ENCODE measurements at places on chromosomes 1 and 21.
A peak's percentile ranks its signal among the peaks of the same experiment; 100 is the strongest.

DNA sequence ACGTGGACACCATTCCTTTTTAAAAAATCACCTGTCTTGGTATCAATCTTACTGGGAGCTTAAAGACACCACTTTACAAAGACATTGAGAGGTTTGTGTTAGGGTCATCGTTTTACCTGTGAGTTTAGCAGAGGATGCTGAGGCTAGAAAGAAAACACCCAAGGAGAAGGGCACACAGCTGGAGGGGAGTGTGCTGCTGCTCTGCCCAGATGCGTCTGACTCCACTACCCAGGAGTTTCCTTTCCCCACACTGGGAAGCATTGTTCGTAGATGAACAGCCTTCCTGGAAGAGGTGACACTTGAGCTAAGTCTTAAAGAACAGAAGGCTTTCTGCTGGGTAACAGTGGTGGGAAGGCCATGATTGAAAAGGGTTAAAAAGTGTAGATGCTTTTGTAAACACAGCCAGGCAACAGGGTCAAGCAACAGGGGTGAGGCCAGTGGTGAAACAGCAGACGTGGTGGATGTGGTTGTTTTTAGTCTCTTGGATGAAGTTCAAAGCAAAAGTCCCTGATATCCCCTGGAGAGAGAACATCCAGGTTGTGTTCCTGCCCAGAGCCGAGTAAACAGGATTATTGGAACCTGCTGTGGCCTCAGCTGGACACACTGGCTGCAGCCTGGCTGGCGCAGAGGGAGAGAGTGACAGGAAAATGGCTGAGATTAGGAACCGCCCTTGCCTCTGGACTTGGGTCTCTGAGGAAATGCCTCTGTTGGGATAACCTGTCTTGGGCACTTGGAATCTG lies 198.6 kb upstream of the JUN start:
- no peaks in the 10 kb centered on the region for H3K36me3 ChIP-seq
- no peak overlapping the region for H3K4me3 ChIP-seq
- H3K4me1 ChIP-seq: peaks cover 24% of the 10 kb centered on the region
- H3K27ac ChIP-seq: no peak overlapping the region

DNA sequence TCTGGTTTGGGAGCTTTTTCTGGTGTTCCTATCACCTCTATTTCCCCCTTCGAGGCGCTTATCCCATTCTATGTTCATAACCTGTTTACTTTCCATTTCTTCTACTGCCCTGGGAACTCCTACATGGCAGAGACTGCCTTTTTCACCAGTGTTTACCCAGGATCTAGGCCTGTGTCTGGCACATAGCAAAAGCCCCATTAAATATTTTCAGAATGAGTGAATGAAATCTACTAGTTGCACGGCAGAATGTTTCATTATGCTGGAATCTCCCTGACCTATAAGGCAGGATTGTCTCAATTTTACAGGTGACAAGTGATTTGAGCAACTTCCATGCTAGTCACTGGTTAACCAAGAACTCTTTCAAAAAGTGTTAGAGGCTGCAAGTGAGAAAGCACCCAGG lies 70.1 kb downstream of the PGM1 start:
- no peak overlapping the region for H3K27ac ChIP-seq
- DNase-seq: no peak
- no peaks in the 10 kb centered on the region for H3K27me3 ChIP-seq
- no peaks in the 10 kb centered on the region for H3K4me1 ChIP-seq

- no peaks in the 10 kb centered on the region for H3K27me3 ChIP-seq
- no peaks in the 10 kb centered on the region for H3K36me3 ChIP-seq
- H3K27ac ChIP-seq: no peak within 1 kb of the TSS
- no peaks in the 10 kb centered on the region for H3K4me1 ChIP-seq
- H3K4me3 ChIP-seq: no peak within 1 kb of the TSS
Measured at GRCh38 chr1:99264201-99265021, at the start of gene PLPPR4. Gene PLPPR4, plus strand, starts transcription at chr1:99264492. Its CDS starts 102 bp downstream, at chr1:99264594.

- no peaks in the 10 kb centered on the region for H3K27me3 ChIP-seq
- H3K36me3 ChIP-seq: no peaks in the 10 kb centered on the region
- H3K27ac ChIP-seq: no peak overlapping the region
- no peaks in the 10 kb centered on the region for H3K4me1 ChIP-seq
- DNase-seq: peak; percentile 53
Measured at GRCh38 chr1:186155594-186155993, 219.5 kb downstream of the TPR start.

- peak overlapping the region; percentile 92 for H3K27ac ChIP-seq
- DNase-seq: peak; percentile 98
- peaks cover 39% of the 10 kb centered on the region for H3K4me1 ChIP-seq
- no peaks in the 10 kb centered on the region for H3K36me3 ChIP-seq
Measured at GRCh38 chr1:226653311-226653921, 85.7 kb downstream of the ITPKB start.

DNA sequence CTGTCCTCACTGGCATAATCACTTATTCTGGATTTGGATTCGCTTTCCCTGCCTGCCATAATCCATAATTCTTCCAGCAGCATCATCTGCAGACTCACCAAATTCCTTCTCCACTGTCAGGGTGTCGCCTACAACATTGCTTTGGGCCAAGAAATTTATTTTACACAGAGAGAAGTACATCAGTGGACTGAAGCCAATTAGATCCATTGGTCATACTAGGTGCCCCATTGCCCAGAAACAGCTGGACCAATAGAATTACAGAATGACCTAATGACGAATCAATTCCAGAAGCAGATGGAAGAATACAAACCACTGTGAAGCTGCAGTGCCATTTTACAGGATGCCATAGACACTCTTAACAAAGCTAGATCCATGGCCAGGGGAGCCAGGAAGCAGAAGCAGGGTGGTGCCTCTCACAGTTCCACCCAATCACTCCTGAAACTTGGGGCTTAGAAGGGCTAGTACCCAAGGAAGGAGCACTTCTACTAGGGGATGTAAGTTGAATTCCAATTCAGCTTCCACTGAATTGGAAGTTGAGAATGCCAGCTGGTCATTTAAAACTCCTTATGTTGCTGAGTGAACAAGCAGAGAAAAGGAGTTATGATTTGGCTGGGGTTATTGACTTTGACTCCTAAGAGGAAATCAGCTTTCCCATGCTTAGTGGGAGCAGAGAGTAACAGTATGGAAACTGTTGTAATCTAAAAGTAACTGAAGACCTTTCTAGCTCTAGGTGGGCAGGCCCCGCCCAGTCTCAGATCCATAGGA lies 44.0 kb downstream of the EDN2 start:
- H3K4me3 ChIP-seq: no peak overlapping the region
- H3K4me1 ChIP-seq: no peaks in the 10 kb centered on the region
- H3K27ac ChIP-seq: no peak overlapping the region

GRCh38 chr1:201119206-201120197 lies 7.3 kb upstream of the CACNA1S start:
- DNase-seq: peak; percentile 68
- no peaks in the 10 kb centered on the region for H3K36me3 ChIP-seq
- no peak overlapping the region for H3K4me3 ChIP-seq
- no peaks in the 10 kb centered on the region for H3K27me3 ChIP-seq
- H3K27ac ChIP-seq: no peak overlapping the region
- H3K4me1 ChIP-seq: no peaks in the 10 kb centered on the region

DNA sequence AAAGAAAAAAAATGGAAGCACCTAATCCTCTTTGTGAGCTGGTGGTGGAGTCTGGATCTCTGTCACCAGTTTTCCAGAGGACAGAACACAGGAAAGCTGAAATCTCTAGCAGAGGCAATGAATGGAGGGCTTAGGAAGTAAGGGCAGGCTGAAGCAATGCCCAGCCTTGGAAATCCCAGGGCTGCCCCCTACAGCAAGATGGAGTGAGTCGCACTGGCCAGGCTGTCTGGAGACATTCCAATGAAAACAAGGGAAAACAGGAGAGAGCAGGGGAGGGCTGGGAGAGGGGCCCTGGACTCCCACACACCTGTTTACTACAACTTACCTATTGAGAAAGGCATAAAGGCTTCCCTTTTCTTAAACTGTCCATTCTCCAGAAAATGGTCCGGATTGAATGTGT lies 25.9 kb downstream of the CYP2J2 start:
- H3K27ac ChIP-seq: no peak overlapping the region
- H3K4me3 ChIP-seq: no peak overlapping the region
- no peak for DNase-seq
- H3K36me3 ChIP-seq: no peaks in the 10 kb centered on the region
- H3K4me1 ChIP-seq: no peaks in the 10 kb centered on the region

GRCh38 chr1:102834688-102835320 lies 273.5 kb downstream of the COL11A1 start:
- no peak for DNase-seq
- no peaks in the 10 kb centered on the region for H3K4me1 ChIP-seq
- H3K27me3 ChIP-seq: no peaks in the 10 kb centered on the region
- no peak overlapping the region for H3K27ac ChIP-seq
- no peaks in the 10 kb centered on the region for H3K36me3 ChIP-seq

DNA sequence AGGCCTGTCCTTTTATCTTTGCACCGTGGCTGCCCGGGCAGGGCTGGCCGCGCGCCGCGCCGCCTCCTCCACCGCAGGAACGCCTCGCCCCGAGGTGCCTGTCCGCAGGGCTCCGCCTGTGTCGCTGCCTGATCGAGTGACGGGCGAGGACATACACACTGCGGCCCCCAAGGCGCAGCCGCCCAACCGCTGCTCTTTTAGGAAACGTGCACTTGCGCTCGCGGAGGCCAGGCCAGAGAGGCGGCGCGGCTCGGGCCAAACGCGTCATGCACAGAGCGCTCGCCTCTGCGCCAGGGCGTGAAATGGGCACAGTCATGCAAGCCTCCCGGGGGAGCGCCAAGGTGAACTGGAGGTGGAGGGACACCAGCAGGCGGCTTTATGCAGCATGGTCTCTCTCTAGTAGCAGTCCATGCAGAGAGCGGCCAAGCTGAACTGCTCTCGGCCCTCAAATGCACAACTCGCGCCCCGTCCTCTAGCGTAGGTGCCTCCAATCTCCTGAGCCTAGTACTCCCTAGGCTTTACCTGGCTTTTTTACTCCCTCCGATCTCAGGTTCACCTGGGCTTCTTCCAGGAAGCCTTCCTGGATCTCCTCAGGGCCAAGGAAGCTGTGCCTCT lies 12.9 kb downstream of the TRABD2B start:
- H3K4me3 ChIP-seq: peak overlapping the region; percentile 26
- peaks cover 11% of the 10 kb centered on the region for H3K4me1 ChIP-seq
- no peaks in the 10 kb centered on the region for H3K36me3 ChIP-seq
- peak; percentile 59 for DNase-seq
- H3K27me3 ChIP-seq: no peaks in the 10 kb centered on the region

GRCh38 chr1:176838276-176838995 lies 326.1 kb downstream of the ASTN1 start:
- no peak for DNase-seq
- H3K4me3 ChIP-seq: no peak overlapping the region
- H3K36me3 ChIP-seq: no peaks in the 10 kb centered on the region
- H3K27me3 ChIP-seq: no peaks in the 10 kb centered on the region
- H3K27ac ChIP-seq: no peak overlapping the region

DNA sequence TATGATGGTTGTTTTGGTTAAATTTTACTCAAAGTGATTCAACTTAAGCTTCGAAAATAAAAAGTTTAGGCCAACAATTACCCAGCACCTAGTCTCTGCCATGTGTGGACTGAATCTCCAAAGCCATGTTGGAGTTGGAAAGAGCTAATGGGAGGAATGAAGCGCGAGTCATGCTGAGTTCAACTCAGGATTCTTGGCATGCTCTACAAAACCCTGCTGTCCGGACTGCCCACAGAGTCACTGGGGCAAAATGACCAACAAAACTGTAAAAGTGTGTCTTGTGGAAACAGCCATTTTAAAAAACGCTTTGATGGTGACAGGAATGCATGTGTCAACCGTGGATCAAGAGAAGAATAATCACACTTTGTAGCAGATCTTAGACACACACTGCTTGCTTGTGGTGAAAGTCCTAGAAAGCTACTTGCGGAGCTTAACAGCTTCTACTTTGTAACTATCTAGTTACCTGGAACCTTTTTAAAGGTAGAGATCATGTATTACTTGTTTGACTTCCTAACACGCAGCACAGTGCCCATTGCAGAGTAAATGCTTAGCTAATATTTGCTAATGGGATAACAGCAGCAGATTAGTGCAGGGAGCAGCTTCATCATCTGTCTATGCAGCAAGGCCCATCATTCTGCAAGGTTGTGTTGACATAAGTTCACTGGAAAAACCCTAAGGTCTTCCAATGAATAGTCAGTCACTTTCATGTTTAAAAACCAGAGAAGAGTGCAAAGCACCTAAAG lies 7.0 kb upstream of the GBP6 start:
- no peaks in the 10 kb centered on the region for H3K36me3 ChIP-seq
- no peak overlapping the region for H3K27ac ChIP-seq
- H3K4me3 ChIP-seq: no peak overlapping the region
- no peaks in the 10 kb centered on the region for H3K4me1 ChIP-seq
- no peak for DNase-seq

- H3K27me3 ChIP-seq: no peaks in the 10 kb centered on the region
- DNase-seq: no peak
- no peaks in the 10 kb centered on the region for H3K4me1 ChIP-seq
- H3K27ac ChIP-seq: no peak overlapping the region
Measured at GRCh38 chr1:36352910-36353878, 29.7 kb upstream of the EVA1B start.

GRCh38 chr1:58116284-58116683 lies 430.2 kb downstream of the OMA1 start:
- DNase-seq: no peak
- no peak overlapping the region for H3K4me3 ChIP-seq
- no peaks in the 10 kb centered on the region for H3K36me3 ChIP-seq
- no peaks in the 10 kb centered on the region for H3K27me3 ChIP-seq
- H3K27ac ChIP-seq: no peak overlapping the region

DNA sequence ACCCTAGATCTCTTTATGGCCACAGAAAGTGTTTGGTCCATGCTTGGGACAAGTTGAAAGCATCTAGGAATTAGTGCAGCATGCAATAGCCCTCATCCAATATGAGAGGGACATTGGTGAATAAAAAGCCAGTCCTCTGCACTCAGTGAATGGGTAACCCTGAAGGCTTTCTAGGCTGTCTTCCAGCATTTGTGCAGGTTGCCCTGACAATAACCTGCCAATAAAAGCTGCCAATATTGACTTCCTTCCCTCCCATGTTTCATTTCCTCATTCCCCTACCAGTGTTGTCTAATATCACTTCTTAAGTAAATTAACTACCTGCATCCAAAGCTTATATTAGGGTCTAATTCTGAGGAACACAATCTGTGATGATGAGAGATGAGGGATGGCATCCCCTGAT lies 563.6 kb upstream of the NEGR1 start:
- no peak for DNase-seq
- H3K27me3 ChIP-seq: no peaks in the 10 kb centered on the region
- H3K4me1 ChIP-seq: no peaks in the 10 kb centered on the region
- no peak overlapping the region for H3K27ac ChIP-seq
- no peaks in the 10 kb centered on the region for H3K36me3 ChIP-seq

DNA sequence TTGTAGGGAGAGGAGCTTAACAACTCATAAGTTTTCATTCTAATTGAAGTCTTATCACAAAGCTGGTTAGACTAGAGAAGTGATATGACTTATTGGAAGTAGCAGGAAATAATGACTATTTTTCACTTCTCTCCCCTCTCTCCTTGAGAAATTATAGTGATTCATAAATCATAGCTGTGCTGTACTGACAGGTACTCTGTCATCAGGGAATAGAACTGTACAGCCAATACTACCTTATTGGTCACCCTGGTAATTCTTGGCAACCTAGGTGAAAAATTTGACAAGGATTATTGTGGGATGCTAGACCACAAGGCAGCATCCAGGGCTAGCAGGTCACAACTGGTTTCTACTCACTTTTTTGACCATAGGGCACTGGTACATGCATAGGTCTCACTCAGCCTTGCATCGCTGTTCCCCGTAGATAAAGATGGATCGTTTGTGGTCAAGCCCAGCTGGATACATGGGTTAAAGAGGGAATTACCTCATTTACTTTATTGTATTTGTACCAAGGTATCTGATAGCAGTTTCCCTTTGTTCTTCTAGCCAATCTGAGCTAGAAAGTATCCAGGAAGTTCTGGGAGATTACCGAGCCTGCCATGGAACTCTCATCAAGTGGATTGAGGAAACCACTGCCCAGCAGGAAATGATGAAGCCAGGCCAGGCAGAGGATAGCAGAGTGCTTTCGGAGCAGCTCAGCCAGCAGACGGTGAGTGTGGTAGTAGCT lies 113.6 kb downstream of the MACF1 start:
- no peak overlapping the region for H3K4me3 ChIP-seq
- peaks cover 17% of the 10 kb centered on the region for H3K4me1 ChIP-seq
- H3K36me3 ChIP-seq: peaks cover 30% of the 10 kb centered on the region
- DNase-seq: no peak
